GM19239 (cell line): ENCODE measurements at places on chromosomes 6 and 20.
A peak's percentile ranks its signal among the peaks of the same experiment; 100 is the strongest.

DNA sequence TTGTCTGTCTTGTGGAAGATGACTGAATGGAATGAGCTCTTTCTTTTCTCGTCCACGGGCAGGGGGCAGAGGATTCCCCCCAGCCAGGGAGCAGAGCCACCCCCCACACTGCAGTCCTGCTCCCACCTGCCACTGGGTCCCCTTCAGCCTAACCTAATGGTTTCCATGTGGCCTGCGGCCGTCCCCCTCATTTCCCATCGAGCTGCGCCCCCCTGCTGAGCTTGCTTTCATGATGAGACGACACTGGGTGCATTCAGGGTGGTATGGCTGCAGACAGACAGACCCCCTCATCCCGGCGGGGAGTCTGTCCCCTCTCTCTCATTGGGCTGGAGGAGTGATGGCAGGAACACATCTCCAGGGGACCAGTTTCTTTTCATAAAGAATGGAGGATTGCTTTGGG, 140.8 kb downstream of the DTNBP1 start:
- no peak for DNase-seq

DNA sequence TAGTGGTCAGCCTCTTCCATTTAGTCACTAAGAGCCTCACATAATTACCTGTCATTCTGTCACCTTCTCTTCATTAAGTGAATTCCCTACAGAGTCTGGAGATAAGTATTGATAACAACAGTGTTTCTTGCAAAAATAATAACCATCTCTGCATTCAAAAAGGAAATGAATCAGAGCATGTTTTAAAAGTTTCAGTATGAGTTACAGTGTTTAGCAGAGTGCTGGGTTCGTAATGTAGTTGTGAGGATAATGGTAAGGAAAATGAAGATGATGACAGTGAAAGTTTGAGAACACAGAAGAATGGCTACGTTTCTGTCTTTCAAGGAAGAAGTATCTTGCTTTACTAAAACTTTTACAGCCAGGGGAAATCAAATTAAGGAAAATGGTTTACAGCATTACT, 31.3 kb downstream of the GPRC6A start:
- no peak for DNase-seq

DNA sequence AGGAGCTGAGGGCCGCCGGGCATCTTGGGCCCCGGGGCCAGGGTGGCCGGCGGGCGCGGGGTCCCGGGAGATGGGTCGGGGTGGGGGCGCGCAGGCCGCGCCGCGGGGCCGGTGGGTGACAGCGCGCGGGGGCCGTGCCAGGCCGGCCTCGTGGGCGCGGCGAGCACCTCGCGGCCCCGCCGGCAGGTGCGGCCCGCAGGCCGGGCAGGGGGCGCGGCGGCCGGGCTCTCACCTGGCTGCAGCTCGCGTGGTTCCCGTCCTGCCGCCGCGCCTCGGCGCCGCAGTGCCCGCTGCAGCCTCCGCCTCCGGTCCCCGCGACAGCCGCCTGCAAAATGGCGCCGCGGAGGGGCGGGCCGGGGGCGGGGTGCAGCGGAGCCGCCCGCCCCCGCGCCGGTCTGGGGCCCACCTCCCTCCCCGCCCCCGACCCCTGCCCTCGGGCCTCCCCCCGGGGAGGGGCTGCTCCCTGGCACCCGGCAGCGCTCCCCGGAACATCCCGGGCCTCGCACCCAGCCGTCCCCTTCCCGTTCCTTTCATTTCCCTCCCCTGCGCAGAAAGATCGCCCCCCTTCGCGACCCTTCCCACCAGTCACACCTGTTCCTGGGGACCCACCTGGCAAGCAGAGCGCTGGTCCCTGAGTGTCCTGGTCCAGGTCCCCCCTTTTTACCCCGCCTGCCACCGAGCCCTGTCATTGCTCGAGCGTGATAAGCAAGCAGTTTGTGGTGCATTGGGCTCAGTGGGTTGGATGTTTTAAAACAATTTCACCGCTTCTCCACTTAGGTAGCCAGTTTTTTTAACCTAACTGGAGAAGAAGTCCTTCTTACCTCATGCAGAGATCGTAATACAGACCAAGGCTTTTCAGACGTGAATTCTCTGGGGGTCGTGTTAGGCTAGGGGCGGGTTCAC, at the start of gene SLC23A2:
TSS of gene SLC23A2 (minus strand) at position 337 of the 903 bp plus-strand sequence. CDS start 68,948 bp downstream, outside the sequence.
- DNase-seq: peak; percentile 57

GRCh38 chr20:48912065-48912464, 9.4 kb upstream of the ARFGEF2 start:
- DNase-seq: no peak

GRCh38 chr6:128144320-128144719, 243.5 kb upstream of the THEMIS start:
- no peak for DNase-seq

GRCh38 chr6:100470422-100471120, 5.8 kb upstream of the SIM1 start:
- DNase-seq: no peak

GRCh38 chr6:151160929-151161757, 78.6 kb upstream of the AKAP12 start:
- DNase-seq: no peak

- DNase-seq: no peak
Observed at GRCh38 chr6:136445063-136445462, 105.2 kb downstream of the MAP7 start.
